NCI-H446 (cell line): ENCODE measurements at places on chromosomes 12 and 14.

DNA sequence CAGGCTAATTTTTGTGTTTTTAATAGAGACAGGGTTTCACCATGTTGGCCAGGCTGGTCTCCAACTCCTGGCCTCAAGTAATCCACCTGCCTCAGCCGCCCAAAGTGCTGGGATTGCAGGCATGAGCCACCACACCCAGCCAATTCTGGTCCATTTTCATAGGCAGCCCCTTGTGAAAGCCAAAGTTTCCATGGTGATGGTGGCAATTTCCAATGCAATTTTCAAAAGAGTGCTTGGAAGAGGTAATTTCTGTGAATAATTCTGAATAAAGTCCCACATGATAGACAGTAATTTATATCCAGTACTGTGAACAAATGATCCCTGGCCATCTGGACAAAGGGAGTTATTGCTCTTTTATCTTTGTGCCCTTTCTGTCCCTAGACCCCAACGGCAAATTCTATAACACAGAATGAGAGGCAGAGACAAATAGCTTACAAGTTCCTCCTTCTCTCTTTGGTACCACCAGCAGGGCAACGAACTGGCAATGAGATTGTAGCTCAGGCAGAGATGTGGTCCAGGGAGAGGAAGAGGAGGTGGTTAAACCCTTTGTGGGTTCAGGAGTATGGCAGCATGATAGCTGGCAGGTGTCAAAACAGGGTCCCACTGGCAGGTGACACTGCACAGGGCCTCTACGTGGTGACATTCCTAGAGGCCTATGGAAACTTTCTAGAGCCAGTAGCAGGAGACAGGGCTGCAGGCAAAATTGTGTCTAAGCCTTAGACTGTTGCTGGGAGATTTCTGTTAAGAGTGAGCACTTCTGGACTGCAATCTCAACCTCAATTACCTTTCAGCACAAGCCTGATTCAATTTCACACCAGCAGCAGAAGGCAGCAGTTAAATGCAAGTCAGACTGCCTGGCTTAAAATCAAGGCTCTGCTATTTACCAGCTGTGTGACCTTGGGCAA, 46.5 kb downstream of the NT5DC3 start:
- no peak for DNase-seq

DNA sequence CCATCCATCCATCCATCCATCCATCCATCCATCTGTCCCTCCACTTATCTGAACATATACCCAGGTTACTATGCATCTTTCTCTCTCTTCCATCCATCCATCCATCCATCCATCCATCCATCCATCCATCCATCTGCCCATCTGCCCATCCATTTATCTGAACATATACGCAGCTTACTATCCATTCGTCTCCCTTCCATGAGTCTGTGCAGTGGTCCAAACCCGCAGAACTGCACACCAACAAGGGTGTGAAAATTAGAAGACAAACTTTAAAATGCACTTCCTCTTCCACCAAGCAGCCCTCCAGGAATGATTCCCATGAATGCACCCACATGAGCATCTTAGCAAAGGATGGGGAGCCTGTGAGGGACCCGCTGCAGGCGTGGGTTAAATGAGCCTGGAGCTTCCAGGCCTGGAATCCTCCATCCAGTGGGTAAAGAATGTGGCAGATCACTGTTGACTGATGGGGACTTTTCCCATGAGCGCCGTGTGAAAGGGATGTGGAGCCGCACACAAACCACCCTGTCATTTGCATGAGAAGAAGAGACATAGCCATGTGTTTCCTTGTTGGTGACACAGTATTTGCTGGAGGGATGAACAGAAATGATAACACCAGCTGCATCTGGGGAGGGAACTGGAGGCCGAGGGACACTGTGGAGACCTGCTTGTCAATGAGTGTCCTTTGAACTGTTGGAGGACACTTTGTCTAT, 376.6 kb downstream of the ADGRD1 start:
- no peak for DNase-seq

DNA sequence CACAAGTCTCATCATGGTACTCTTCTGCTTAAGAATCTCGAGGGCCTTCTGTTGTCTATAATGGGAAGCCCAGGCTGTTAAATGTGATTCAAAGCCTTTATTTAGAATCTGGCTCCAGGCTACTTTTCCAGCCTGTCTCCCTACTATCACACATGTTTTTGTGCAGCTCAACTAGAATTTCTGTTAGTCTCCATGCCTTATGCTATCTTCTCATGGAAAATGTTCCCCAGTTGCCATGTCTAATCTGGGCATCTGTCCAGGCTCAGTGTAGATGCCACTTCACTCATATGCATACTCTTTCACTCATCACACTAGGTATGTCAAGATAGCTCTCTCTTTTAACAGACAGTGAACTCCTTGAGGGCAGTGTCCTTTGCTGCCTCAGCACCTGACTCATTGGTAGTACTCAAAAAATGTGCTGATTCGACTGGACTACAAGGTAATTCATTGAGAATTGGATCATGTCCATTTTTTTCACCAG, 145.3 kb downstream of the TTLL5 start:
- no peak for DNase-seq

DNA sequence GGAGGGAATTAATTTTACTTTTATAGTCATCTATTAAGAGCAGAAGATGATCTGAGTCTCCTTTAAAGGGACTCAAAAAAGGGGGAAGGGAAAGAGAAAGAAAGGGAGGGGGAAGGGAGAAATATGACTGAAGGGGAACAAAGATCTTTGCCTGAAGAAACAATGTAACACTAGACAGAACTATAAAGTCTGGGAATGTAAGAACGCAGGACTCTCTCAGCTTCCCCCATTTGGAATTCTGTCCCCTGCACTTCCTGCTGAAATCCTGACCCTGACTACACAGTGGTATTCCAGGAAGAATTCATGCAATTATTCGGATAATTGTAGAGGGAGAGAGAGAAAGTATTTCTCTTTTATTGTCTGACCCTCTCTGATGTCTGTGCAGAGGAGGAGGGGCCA, 8.6 kb upstream of the HOXC11 start:
- DNase-seq = no peak

- no peak for DNase-seq
Observed at GRCh38 chr14:68217791-68218340, 398.3 kb downstream of the RAD51B start.

DNA sequence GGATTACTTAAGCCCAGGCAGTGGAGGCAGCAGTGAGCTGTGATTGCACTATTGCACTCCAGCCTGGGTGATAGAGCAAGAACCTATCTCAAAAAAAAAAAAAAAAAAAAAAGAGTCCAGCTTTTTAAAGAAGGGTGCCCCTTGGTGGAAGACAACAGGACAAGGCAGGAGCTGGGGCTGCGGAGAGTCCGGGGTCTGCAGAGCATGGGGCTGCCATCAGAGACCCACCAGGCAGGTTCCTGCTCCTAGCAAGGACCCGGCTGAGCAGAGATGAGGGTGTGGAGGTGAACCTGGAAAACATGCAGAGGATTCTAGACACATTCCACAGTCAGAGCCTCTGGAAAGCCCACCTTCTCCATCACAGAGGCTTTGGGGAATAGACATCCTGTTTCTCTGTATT, 21.0 kb upstream of the CIPC start:
- DNase-seq = no peak

DNA sequence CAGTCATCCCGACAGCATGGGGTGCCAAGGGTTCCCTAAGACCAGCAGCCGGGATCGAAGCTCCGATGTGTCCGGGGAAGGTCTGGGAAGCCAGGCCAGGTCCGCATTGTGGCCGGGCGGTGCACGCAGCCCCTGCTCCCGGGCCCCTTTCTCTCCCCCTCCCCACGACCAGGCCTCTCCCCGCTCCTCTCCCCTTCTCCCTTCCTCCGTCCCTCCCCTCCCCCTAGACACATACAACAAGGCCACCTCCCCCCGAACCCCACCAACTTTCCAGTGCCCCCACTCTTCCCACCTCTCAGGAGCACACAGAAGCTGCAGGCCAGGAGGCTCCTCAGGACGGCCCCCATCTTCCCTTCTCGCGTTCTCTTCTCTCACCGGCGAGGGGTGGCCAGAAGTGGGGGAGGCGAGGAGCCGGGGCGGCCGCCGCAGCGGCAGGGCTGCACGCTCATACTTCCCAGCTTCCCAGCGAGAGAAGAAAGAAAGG, 413 bp downstream of the LRP6 start:
- DNase-seq = no peak
